ENCODE measurements at places on chromosomes 4 and X.

DNA sequence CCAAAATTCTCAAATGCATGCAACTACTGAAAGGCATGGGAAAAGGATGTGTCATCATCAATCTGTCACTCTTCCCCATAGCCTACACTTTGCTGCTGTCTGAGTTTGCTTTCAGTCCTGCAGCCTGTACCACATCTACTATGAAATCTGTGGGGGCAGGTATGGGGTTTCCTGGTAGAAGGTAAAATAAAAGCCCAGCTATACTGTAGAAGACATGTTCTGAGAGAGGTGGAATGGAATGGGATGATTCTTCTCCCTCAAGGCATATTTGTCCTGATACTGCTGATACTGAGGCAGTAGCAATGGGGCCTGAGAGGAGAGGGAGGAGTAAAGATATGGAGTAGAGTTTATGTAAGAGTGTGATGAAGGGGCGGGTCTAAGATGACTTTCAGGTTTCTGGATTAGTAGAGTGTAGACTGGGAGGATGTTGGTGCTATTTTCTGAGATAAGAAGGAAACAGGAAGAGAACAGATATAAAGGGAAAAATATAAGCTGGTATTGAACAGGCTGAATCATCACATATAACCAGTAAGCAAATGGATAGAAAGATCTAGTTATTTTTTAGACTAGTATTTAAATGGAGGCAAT, 38.7 kb upstream of the GYPA start:
- DNase-seq: no peak

DNA sequence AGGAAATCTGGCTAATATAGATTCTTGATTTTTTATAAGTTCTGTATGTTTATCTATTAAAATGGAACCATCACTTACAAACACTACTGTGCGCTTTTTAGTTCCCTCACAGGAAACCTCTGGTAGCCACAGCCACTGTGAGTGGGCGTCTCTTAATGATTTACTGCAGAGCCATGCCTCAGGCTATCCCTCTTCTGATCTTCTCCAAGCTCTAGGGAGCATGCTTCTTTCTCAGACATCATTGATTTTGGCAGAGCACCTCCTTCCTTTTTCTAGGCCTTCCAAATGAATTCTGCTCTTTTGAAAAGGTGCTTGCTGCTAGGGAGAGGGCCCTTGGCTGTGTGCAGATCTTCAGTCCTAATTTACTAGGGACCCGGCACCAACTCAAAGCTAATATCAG, 61.1 kb upstream of the STS start:
- DNase-seq: no peak

DNA sequence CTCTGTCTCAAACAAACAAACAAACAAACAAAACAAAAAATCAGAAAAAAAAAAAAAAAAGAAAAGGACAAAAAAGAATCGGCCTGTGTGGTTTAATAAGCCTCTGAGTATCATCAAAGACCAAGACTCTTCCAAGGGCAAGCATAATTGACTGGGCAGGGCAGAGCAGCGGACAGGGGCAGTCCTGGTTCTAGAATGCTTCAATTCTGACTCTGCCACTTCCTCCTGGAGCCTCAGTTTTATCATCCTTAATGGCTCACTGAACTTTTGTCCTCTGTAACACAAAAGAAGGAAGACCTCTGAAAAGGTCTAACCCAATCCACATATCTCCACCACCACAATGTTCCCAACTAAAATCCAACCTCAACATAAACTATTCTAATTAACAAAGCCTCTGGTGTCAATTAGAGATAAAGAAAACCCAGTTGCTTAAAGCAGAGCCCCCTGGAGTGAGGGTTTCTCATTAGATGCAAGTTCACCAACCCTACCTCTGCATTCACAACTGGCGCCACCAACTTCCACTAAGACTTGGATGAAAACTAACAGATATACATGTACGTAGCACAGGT, 51.7 kb downstream of the TBC1D9 start:
- DNase-seq: no peak

DNA sequence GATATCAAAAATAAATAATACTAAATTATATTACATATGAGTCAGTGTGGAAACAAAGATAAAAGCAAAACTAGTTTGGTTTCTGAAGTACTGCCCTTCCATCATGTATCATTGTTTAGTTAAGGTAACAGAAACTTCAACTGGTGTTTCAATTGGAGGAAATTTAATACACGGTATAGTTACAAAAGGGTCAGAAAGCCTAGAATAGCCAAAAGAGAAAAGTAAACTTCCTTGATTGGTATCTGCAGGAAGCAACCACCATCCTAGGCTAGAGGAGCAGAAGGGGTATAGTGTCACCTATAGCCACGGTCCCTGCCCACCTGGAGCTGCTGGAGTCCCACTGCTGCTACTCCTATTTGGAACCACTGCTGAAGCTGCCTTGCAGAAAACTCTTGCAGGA, 185.6 kb downstream of the SLC7A11 start:
- no peak for DNase-seq

GRCh38 chrX:123340696-123341095, 156.6 kb downstream of the GRIA3 start:
- DNase-seq: no peak

- no peak for DNase-seq
These were observed 404.4 kb upstream of the RASGEF1B start for GRCh38 chr4:81876106-81876505.

DNA sequence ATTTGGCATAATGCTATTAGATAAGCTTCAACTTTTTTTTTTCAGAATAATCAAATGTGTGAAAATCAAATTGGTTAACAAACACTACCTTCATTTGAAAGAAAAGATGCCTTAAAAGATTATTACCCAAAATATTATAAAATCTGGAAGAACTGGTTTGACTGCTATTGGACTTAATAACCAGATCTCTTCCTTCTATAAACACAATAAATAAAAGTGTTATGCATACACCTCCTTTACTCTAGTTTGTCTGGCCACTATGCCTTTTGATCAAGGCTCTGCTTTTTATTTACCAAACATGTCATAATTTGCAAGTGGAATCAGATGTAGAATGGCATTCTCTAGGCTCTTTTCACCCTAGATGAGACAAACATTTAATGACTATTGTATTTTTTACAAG, 897.3 kb upstream of the EPHA5 start:
- DNase-seq: no peak

GRCh38 chr4:1260418-1261106, 11.6 kb upstream of the CTBP1 start:
- no peak for DNase-seq

DNA sequence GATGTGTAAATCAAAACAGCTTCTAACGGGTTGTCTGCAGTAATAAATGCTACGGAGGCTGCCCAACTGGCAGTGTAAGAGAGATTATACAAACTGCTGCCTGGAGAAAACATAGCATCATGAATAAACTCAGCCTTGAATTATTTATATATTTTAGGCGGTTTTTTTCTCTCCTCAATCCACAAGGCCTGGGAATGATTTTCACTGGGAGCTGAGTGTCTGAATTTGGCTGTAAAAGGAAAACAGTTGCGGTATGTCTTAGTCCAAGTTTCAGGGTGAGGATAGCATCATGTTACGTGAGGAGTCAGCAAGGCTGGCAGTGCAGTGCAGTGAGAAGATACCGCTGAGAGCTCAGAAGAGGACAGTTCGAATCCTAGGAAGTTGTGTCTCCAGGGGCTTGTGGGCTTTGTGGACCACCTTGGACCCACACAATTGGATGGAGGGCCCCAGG, 291.5 kb upstream of the BOD1L1 start:
- DNase-seq: no peak

- no peak for DNase-seq
These were observed 116.3 kb upstream of the SFRP2 start for GRCh38 chr4:153905231-153905630.

- no peak for DNase-seq
These were observed 597.2 kb upstream of the GNPDA2 start for GRCh38 chr4:45323453-45324058.

- DNase-seq: no peak
These were observed 3.0 kb downstream of the SLIT2 start for GRCh38 chr4:20254511-20255250.

DNA sequence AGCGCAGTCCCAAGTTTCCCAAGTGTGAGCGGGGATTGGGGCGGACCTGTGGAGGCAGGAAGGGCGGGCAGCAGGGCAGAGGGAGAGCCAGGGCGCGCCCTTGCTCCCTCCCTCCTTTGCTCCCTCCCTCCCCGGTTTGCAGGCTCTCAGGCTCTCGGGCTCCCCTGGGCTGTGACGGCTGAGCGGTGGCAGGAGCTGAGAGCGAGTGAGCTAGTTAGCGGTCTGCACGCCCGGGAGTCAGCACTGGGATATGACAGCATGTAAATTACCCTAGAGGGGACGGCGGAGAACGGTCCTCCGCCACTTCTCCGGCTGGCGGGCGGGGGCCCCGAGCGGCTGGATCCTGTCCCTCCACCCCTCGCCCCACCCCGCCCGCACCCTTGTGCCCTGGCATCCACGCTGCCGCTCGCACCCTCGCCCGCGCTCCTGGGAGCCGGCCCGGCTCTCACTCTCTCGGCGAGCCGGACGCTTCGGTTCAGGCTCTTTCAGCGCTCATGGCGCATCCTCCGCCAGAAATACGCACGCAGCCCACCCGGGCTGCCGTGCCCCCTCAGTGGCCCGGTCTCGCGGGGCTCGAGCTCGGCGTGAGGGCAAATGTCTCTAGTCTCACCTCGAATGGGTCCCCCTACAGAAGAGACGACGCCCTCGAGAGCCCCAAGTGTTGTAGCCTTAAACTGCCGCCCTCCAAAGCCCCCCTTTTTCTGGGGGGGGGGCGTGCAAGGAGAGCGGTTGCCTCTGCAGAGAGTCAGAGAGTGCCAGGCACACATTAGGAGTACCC, at the start of gene TSC22D3:
TSC22D3 (minus strand) TSS at position 54 of the 778 bp plus-strand sequence. CDS start 368 bp downstream, outside the sequence.
- peak; percentile 10 for DNase-seq

DNA sequence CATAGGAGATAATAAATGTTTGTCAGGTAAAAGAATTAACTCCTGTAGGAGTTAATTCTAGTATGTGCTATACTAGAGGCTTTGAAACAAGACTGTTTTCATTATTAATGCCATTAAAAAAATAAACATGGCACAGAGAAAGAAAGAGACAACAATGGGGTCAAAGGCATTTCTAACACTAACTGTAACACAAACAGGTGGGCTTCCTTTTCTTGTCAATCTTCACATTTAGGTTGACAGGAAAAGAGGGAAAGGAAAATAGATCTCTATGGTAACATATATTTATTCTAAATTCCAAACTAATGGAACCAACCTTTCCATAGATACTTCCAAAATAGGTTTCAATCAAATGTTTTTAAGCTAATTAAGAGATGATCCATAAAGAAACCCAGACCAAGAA, 9.8 kb downstream of the ANKRD17 start:
- no peak for DNase-seq

DNA sequence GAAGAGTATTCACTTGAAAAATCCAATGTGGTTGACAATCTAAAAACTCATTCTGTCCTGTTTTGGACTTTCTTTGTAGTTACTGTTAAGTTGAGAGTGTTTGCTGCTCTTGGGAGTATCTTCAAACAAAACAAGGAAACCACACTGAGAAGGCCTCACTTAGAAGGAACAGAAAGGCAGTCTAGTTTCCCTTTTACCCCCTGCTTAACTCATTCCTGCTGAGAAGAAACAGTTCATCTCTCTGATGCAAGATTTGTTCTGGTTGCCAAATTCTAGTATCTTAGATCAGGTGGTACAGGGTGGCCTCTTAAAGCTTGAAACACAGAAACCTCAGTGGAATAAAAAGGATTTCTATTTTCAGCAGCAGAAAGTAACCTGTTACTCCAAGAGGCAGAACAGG, 41.4 kb downstream of the GUCY2F start:
- DNase-seq: no peak

- no peak for DNase-seq
These were observed 46.5 kb downstream of the JAKMIP1 start for GRCh38 chr4:6153874-6154273.

GRCh38 chr4:172515266-172515879, 653.2 kb upstream of the GALNT7 start:
- DNase-seq: no peak

DNA sequence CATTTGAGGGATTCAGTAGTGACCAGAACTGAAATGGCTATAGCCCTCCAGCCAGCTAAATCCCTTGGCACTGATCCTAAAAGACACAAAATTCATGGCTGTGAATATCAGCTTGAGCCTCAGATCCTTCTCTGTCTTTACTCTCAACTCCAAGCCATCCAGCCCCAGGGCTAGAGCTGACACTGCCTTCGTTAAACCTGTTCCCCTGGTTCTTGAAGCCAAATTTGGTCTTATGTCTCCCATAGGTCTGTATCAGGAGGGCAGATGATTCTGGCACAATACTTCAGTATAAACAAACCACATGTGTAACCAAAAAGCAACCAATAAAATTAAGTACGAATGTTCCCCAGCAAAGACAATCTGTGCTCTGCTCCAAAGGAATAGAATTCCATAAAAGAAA, 78.0 kb downstream of the ANOS1 start:
- DNase-seq: no peak

- DNase-seq: no peak
These were observed 28.8 kb downstream of the DTHD1 start for GRCh38 chr4:36310216-36310615.

DNA sequence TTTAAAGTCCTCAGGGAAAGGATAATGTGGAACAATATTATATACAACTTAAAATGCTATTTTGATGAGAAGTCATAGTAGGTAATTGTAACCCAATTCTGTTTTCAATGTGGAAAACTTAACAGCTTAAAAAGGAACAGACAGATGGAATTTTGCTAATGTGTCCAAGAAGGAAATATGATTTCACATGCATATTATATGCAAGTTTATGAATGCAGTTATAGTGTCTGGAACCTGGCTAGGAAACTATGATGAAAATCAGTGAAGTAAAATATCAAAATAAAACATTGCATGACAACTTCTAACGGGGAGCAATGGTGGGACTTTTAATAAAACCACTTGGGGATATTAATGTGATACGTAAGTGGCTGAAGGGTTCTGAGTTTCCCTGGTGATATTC, 152.6 kb upstream of the HAND2 start:
- no peak for DNase-seq

DNA sequence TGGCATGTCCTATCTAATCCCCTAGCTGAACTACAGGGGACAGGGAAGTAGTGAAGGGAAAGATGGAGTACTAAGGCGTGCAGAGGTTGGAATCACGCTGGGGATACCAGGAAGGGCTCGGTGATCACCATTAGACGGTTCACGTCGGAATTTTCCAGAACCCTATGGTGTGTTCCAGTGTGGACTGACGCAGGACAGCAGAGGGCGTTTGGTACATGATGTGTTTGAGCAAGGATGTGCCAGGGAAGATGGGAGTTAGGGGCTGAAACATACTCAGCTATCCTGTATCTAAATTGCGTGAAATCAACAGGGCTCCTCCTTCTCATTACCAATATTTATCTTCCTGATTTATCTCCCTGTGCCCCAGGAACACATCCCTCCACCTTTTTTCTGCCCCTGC, 33.7 kb downstream of the PRPS2 start:
- DNase-seq: no peak

- peak; percentile 79 for DNase-seq
These were observed 2.5 kb downstream of the CPEB2 start for GRCh38 chr4:15004739-15005301.

DNA sequence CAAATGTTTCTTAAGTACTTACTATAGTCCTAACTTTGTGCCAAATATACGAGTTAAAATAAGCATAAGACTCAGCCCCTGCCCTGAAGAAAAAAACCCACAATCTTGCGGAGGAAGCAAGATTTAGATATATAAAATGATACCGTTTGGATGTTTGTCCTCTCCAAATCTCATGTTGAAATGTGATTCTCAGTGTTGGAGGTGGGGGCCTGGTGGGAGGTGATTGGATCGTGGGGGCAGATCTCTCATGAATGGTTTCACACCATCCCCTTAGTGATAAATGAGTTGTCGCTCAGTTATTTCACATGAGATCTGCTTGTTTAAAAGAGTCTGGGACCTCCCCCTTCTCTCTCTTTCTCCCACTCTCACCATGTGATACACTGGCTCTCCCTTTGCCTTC, 28.7 kb downstream of the EFHC2 start:
- no peak for DNase-seq

- no peak for DNase-seq
These were observed 494.3 kb downstream of the SPRY1 start for GRCh38 chr4:123890889-123891288.
